ENCODE measurements at places on chromosomes 5 and 9. TPM values are rescaled to one million over a fixed set of nuclear protein-coding genes. Genes with fewer than 3 reads are reported as not detected.

DRD1 gene
- not detected for total RNA-seq

PTGES gene
- not detected for total RNA-seq

FOXI1 gene
- total RNA-seq = not detected

PRRC1 gene
- total RNA-seq = 55.6 TPM

NIM1K gene
- total RNA-seq = 0.68 TPM

SPINK13 gene
- total RNA-seq = not detected

SH3RF2 gene
- 0.34 TPM for total RNA-seq

KCNMB1 gene
- not detected for total RNA-seq

PCDHGB5 gene
- 0.66 TPM for total RNA-seq

BHMT2 gene
- not detected for total RNA-seq

RIMOC1 gene
- total RNA-seq = 25.5 TPM
